Activated gamma-delta T cell treated with anti-CD3 and anti-CD28 coated beads, Interleukin-2, amount 50 U/mL, for 16 hours (primary cell): ENCODE measurements at places on chromosomes 7 and 10.

GRCh38 chr7:39531818-39532217, 34.4 kb upstream of the YAE1 start:
- no peak for DNase-seq

- no peak for DNase-seq
Measured at GRCh38 chr7:72183835-72184234, 228.3 kb downstream of the CALN1 start.

GRCh38 chr10:60385399-60385738, 4.3 kb downstream of the ANK3 start:
- DNase-seq = no peak

GRCh38 chr7:132430861-132431822, 145.1 kb downstream of the PLXNA4 start:
- peak; percentile 42 for DNase-seq

DNA sequence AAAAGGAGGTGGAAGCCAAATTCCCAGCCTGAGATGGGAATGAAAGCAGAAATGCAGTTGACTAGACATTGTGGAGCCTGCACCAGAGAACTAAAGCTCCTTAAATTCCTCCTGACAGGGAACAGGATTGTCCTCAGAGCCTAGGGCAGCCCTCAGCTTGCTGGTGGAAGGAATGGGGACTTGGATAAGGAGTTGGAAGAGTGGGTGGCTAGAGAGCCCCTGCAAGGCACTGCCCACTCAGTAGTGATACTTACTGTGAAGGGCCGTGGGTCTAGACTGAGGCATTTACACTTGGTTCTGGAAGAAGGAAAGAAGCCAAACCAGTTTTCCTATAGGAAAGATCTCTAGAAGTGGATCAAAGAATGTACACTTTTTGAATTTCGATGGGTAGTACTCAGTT, 117.6 kb downstream of the PLCE1 start:
- DNase-seq = no peak

DNA sequence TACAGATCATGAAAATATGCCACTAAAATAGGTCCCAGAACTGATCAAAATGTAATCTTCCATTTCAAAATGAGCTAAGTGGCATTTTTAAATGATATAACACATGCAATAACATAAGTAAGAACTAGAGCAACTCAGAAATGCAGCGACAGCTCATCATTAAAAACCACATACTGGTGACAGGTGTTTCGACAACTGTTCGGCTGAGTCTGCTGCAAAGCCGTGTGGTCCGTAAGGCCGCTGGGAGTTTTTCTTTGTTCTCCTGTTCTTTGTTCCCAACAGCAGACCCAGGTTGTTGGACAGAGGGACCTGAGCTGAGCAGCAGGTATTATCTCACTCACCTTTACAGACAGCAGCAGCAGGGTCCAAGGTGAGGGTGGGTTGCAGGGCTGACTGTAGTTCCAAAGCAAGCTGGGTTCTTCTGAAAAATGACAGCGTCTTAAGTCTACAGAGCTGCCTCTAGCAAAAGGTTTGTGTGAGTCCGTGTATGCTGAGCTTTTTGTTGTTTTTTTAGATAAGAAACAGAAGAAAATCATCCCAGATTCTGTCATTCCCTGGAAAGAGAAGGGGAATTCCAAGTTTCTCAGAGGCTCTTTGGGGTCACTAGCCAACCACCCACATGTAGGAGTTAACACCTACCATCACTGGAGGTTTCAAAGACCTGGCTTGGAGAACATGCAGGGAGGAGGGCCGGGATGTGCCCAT, 45.4 kb upstream of the MACROH2A2 start:
- DNase-seq = no peak

DNA sequence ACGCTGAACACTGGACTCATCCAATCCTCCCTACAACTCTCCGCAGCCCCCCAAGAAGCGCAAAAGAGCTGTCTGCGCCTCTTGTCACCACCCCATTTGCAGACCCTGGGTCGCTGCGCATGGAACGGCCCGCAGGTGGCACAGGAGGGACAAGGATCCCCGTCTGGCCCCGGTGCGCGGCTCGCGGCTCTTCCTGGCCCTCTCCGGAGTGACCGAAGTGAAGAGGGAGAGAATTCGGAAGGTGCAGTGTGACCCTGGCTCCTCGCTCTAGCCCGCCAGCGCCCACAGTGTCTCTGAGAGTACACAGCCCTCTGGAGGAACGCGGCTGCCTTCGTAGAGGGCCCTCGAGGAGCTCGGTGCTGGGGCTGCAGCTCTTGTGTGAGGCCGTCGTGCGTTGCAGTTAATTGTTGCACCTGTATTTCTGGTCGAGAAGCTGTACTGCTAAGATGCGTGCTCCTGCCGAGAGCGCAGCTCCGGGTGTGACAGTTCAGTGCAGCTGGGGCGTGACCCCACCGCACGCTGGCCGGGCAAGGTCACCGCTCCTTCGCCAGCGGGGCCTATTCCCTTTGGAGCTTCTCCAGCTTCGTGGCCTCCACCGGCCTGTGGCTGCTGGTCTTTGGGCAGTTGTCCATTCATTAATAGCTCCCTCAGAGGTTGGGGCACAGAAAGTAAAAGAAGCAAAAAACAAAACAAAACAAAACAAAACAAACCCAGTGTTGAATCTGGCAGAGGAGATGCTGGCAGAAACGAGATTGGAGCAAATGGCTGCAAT, 119.0 kb downstream of the SEC23IP start:
- no peak for DNase-seq
